ENCODE measurements at places on chromosomes 1 and 21.

DNA sequence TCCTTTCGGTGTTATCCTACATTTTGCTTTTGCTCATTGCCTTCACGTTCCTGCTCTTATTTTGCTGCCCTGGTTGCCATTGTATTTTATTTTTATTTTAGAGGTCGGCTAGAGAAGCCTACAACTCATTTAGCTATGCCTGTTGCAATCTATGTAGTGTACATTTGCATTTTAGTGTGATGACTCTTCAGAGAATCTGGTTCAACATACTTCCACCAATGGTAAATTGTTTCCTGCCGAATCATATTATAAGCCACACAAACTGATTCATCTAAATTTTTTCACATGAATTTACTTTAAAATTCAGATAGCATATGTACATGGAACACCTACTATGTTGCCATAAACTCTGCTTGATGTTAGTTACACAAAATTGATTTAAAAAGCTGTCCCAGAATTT, 1596.9 kb downstream of the PLA2G4A start:
- DNase-seq = no peak

DNA sequence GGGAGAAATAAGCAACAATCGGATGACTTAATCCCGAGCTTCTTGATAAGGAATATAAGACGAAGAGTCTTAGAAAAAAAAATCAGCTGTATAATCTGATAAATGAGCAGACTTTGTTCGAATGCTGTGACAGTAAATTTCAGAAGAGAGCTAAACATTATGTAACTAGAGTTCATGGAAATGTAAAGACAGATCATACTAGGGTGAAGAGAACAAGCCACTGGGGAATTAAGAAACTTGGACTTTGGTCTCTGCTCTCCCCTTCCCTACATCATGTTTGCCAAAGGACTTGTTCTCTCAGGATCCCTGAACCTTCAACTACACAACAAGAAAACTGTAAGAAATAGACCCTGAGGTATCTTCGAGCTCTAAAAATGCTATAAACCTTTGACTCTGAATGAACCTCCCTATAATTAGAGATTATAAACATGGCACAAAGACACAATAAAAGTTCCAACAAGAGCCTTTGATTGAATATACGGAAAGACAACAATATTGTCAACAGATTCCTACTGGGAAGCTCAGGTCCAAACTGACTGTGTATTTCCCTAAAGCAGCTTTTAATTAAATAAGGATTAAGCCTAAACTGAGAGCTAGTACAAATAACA, 27.5 kb downstream of the FRRS1 start:
- no peak for DNase-seq

GRCh38 chr1:1356796-1357401, 1.5 kb downstream of the MXRA8 start:
- no peak for DNase-seq

GRCh38 chr1:20948101-20948500, 161.0 kb upstream of the HP1BP3 start:
- DNase-seq = no peak
